Non-pigmented ciliary epithelial cell (primary cell): ENCODE measurements at places on chromosomes 12 and 14.
A peak's percentile ranks its signal among the peaks of the same experiment; 100 is the strongest.

GRCh38 chr12:111826316-111826715 is 15.7 kb upstream of the MAPKAPK5 start:
- no peak for DNase-seq

DNA sequence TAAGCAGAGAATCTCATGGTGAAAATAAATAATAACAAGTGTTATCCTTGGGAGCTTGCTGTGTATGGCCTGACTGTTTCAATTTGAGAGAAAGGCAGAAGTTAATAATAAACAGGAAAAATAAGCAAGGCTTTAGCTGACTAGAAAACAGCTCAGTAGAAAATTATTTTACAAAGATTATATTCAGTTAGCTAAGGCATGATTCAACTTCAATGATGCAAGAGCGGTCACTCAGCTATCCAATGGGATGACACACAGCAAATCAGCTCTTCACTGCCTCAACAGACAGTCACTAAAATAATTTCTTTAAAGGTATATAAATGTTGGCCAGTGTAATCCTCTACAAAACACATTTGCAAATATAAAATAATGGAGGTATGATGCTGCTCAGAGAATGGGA is 18.6 kb downstream of the GSTZ1 start:
- no peak for DNase-seq

DNA sequence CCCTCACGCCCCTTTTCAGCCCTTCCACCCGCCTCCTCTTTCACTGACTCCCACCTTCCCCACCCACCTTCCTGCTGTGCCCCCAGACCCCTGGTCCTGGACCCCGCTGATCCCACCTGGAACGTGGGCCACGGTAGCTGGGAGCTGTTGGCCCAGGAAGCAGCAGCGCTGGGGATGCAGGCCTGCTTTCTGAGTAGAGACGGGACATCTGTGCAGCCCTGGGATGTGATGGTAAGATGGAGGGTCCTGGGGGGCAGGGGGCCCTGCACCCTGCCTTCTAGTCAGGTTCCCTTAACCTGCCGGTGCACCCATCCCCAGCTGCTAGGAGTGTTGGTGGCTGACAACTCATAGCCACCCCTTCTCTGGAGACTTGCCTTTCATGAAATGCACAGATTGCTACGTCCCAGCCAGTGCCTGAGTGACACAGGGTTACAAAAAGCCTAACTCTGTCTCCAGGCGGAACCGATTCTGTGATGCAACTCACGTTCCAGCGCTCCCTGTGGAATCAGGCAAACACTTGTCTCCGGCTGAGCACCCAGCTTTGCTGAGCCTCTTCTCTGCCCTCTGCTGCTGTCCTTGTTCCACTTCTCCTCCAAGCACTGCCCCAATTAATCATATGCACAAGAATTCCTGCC is 15.0 kb upstream of the OAS2 start:
- no peak for DNase-seq

DNA sequence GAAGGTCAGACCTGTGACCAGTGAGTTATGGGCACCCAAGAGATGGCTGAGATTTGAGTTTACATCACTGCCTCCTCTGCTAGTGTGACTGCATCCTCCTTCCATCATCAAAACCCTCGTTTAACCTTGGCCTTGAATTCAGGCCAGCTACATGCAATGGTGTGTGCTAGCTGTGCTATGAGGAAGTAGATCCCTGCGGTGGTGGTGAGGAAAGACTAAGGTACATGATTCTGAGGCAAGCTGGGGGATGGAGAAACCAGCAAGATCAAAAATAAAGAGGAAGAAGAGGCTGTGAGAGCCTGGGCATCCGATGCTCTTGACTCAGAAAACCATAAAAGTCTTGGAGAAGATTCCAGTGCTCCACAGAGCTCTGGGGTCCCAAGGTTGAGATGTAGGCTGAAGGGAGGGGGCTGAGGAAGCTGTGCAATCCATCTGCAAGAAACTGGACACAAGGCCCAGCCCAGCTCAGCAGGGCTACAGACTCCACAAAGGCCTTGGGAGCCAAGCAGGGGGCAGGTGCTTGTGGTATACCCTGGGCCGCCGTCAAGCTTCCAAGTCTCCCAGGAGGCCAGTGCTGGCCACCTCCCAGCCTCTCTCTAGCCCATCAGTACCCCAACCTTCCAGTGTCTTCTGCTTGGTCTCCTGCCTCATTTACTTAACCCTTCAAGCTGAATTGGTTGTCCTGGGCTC is 774.8 kb downstream of the VRK1 start:
- DNase-seq: no peak

DNA sequence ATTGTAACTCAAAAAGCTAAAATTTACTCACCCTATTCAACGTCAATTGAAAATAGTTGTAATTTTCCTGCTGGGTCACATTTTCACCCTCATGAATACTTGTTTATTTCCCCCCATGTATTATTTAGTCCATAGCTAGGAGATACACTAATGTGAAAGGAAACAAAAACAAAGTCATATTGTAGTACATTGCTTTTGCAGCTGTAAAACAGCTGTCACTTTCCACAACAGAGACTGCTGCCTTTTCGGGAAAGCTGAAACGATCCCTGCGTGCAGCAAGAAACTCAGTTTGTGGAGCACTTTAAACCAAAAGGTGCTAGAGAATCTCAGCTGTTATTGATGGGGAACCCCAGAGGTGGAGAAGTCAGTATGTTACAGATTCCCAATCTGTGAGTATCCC is 4.3 kb downstream of the RACGAP1 start:
- DNase-seq: no peak

- no peak for DNase-seq
Observed at GRCh38 chr12:3920351-3921150, 47.4 kb upstream of the PARP11 start.

GRCh38 chr12:90069711-90070110 is 361.1 kb upstream of the ATP2B1 start:
- DNase-seq: no peak

GRCh38 chr14:81176241-81176640 is 44.5 kb downstream of the GTF2A1 start:
- no peak for DNase-seq

DNA sequence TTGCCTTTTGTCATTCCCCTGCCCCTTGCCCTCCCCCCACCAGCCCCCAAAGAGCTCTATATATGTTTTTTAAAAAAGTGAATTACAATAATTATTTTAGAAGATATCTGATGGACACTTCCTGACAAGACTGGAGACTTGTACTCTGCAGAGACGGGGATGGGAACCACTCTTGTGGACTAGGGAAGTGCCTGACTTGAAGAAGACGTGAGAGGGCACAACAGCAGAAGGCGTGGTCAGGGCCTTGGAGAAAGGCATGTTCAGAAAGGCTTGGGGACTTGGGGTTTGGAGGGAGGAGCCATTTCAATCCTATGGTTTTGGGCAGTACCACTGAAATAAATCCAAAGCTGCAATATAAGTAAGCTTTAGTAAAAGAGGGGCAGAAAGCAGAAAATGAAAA is 154.7 kb downstream of the APAF1 start:
- DNase-seq: no peak

DNA sequence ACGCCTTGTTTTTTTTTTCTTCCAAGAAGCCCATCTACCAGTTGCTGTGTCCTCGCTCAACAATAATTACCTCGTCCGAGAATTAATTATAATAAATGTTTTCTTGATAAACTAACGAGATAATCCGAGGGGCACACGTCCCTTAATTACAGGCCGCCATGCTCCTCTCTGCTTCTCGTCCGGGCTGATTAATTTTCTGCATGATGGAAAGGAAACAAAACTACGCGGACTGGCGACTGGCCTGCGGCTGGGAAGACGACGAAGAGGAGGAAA is 2.2 kb downstream of the OTX2 start:
- no peak for DNase-seq

GRCh38 chr12:17371491-17372215 is 718.3 kb downstream of the RERGL start:
- DNase-seq: no peak

GRCh38 chr14:34356264-34356654 is 105.8 kb downstream of the SPTSSA start:
- DNase-seq: no peak

GRCh38 chr12:49017891-49018260 is 700 bp downstream of the PRKAG1 start:
- no peak for DNase-seq

GRCh38 chr14:37122288-37122687 is 50.1 kb downstream of the SLC25A21 start:
- peak; percentile 38 for DNase-seq

DNA sequence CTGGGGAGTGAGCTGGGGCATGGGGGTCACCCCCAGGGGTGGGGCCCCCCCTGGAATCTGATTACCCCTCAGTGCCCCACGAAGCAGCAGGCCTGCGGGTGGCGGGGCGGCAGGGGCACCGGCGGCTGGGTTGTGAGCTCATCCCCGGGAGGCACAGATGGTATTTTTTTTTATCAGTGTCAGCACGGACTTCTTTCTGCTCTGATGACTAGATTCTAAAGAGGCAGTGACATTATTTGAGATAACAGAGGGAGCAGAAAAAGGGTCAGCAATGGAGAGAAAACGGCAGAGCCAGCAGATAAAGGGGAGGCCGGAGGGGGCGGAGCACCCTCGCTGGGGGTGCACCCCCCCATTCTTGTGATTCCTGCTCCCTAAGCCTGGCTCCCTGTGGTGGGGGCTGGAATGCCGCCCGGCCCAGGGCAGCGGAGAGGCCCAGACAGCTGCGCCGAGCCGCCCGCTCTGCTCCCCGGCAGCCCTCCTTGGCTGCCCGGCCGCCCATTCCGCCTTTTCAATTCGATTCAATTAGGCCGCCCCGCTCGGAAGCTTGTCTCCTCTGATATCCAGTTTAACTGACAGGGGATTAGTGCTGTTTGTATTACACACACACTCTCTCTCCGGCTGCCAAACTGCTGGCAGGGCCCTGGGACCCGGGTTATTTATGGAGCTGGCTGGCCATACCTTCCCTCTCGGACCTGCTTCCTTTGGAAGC is 32.9 kb downstream of the MVK start:
- DNase-seq: no peak

DNA sequence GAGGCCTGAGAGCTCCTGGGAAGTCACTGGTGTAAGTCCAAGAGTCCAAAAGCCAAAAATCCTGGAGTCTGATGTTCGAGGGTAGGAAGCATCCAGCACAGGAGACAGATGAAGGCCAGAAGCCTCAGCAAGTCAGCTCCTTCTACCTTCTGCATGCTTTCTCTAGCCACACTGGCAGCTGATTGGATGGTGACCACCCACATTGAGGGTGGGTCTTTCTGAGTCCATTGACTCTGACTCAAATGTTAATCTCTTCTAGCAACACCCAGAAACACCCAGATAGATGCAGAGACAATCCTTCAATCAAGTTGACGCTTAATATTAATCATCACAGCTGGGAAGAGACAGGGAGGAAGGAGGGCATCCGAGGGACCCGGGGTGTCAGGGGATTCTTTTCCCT is 305.8 kb downstream of the AACS start:
- no peak for DNase-seq

DNA sequence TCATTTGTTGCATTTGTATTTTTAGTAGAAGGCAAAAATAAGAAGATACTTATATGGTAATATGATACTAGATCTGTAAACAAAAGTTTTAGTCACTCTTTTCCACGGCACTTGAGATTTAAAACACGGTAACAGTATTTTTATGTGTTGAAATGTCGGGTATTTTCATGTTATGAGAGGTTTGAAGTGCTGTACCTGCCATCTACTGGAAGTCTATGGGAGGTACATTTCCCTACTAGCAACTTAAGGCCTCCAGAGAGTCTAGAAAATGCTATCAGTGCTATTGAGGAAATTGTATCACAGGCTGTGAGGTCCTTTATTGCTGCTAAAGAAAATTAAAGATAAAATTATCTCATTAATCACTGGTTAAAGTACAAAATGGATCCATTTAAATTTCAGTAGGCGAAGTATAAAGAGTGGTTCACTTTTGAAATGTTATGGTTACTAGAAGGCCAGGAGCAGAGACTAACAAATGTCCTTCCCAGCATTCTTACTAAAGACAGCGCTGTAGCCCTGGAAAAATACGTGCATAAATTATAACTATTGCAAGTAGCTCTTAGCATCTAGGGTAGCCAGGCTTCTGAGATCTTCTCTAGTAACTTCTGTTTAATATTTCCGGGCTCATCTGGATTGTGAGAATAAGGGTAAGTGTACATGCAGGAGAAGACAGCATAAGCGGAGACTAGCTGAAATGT is 77.6 kb upstream of the PRKD1 start:
- DNase-seq: peak; percentile 44

- DNase-seq: no peak
Observed at GRCh38 chr12:119113496-119113986, 65.2 kb upstream of the HSPB8 start.

DNA sequence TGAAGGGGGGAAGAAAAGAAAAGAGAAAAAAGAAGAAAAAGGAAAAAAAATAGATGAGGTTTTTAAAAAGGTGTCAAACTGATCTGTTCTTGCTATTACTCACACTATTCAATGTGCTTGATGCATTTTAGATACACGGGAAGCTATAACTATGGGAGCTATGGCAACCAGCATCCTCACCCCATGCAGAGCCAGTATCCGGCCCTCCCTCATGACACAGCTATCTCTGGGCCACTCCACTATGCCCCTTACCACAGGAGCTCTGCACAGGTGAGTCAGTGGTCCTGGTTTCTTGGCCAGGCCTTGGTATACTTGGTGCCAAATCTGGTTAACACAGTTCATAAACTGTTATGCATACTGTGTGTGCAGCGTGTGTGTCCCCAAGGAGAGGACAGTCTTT is 24.0 kb upstream of the RIC8B start:
- DNase-seq: no peak

DNA sequence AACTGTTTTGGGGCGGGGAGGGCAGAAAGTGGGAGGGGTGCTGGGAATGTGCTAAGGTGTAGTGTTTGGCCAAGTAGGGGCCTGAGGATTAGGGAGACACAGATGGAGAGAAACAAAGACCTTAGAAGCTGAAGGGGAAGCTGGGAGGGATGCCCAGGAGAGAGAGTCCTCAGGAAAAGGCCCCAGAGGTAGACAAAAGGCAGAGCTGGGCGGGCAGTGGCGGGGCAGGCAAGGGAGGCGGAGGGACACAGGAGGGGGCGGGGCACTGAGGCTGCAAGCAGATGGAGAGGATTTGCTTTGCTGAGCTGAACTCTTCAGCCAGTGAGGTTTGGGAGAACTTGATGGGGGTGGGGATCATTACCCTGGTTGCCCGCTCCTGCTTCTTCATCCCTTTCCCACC is 2.8 kb downstream of the PTMS start:
- no peak for DNase-seq

DNA sequence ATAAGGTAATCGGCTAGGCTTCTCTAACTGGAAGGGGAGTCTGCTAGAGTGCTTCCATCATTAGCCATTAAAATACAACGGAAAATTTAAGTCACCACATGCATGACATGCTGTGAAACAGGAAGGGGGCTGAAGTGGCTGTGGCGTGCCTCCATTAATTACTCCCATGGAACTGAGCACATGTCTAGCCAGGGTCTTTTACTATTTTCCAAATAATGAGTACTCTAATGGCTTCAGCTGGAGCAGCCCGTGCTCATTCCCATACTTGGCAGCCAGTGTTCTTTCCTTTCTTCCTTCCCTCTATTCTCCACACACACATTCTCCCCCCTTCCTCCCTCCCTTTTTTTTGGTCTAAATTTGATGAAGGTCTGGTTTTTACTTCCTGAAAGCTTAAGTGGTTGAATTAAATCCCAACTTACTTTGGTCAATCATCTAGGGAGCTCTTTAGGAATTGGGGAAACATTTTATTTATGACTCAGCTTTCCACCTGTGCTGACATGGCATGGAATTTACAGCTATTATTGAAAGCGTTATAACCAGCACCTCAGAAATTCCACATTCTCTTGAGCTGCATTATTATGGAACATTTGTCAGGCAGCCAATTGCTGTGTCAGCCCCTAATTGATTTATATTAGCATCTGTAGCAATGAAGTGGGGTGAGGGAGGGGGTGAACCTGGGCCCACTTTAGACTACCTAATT is 72.3 kb downstream of the LRIG3 start:
- DNase-seq: no peak
